ENCODE measurements at places on chromosomes 3 and 15.

DNA sequence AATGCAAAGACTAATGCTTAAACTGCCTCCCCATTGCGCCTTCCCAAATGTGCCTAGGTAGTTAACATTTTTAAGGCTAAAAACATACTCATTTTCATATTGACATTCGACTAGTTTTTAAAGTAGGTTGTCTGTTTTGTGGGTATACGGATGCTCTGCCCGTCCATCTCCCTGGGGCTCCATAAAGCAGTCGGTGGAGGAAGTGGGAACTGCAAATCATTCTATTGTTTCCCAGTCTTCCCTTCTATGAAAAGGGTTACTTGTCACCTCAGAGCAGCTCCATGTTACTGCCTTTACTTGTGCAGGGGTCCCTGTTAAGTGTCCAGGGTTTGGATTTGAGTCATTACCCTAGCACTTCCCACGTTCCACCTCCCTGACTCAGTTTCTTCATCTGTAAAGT lies 10.9 kb downstream of the CHCHD6 start:
- no peak for DNase-seq

- no peak for DNase-seq
These were observed 828 bp downstream of the THOC7 start for GRCh38 chr3:63862804-63863149.

DNA sequence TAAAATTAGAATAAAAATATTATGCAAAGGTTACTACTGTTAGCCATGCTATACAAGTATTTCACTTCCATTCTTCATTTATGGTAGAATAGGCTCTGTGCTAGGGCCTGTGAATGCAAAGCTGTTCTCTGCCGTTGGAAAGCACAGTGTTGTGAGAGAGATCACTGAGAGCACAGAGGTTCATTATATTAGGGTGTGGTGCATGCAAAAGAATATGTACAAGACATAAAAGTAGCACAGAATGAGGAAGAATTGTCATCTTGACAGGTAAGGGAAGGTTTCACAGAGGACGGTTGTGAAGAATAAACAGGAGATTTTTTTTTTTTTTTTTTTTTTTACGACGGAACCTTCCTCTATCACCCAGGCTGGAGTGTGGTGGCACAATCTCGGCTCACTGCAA lies 25.2 kb upstream of the FNDC3B start:
- DNase-seq = no peak

GRCh38 chr3:177451864-177452830 lies 254.9 kb upstream of the TBL1XR1 start:
- no peak for DNase-seq

DNA sequence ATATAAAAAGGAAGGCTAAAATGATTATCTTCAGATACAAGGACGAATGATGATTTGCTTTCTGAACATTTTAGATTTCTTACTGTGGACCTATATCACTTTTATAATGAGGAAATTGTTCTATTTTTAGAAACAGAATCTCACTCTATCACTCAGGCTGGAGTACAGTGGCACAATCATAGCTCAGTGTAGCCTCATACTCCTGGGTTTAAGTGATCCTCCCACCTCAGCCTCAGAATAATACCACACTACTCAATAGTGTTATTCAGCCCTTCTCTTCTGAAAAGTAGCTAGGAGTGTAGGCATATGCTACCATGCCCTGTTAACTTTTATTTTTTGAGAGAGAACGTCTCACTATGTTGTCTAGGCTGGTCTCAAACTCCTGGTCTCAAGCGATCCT lies 15.8 kb downstream of the DNAJC13 start:
- DNase-seq = no peak

DNA sequence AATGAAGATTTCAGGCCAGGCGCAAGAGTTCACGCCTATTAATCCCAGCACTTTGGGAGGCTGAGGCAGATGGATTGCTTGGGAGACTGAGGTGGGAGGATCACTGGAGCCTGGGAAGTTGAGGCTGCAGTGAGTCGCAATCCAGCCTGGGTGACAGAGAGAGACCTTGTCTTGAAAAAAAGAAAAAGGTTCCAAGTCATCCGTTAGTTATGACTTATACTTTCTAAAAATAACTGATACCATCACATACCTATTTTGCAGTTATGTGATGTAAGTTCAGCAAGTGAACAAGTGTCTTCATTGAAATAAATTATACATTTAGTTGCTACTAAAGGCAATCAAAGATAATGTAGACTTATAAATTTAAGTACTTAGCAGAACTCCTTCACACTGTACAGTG lies 22.1 kb downstream of the CLPX start:
- DNase-seq = no peak

DNA sequence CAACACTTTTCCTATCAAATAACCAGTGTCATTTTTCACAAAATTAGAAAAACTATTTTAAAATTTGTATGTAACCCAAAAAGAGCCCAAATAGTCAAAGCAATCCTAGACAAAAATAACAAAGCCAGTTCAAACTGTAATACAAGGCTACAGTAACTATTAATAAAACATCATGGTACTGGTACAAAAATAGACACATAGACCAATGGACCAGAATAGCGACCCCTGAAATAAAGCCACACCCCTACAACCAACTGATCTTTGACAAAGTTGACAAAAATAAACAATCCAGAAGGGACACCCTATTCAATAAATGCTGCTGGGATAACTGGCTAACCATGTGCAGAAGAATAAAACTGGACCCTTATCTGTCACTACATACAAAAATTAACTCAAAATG lies 19.9 kb downstream of the TM4SF18 start:
- no peak for DNase-seq

DNA sequence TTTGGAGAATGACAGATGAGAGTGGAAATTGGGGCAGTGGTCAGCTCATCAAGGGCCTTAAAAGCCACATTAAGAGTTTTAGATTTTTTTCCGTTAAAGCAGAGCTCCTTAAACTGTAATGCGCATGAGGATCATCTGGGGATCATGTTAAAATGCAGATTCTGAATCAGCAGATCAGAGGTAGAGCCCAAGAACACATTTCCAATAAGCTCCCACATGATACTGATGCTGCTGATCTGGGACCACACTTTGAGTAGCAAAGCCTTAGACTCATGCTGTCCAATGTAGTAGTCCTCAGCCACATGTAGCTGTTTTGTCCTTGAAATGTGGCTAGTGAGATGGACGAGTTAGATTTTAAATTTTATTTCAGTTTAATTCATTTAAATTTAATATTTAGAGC lies 26.3 kb upstream of the POMGNT2 start:
- no peak for DNase-seq

GRCh38 chr15:101494251-101494796 lies 4.8 kb upstream of the PCSK6 start:
- no peak for DNase-seq

- DNase-seq = no peak
These were observed 81.0 kb downstream of the RGMA start for GRCh38 chr15:93007994-93008393.

DNA sequence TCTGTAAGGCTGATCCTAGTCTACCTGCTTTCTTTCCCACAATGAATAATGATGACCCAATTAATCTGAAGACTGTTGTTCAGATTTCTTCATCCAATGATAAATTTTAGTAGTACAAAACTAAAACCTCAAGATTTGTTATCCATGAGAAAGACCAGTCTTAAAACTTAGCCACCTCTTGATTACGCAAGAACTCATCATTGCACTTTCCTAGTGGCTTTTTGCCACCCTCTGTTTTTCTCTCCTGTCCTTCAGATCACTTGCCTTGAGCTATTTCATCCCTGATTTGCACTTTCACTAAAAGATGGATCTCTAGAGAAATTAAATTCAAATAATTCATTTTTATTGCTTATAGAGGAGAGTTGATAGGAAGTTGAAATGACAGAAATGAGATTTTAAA lies 142.7 kb upstream of the RBMS3 start:
- no peak for DNase-seq

DNA sequence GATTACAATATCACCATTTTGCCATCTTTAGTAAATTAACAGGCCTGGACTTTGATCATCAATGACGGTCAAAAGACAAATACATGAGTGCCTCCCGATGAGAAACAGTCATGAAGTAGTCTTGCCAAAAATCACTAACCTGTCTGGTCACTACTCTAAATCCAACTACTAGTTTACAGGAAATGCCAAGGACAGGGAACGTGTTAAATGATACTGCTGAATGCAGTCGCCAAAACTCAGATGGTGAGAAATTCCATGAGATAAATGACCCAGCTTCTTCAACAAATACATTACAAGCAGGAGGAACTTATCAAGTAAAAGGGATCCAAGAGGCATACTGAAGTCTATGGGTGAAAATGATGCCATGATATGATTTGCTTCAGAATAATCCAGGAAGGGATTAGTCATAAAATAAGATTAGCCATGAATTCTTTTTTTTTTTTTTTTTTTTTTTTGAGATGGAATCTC lies 35.8 kb upstream of the ATP13A3 start:
- no peak for DNase-seq

GRCh38 chr15:43969802-43970375 lies 143.1 kb downstream of the WDR76 start:
- no peak for DNase-seq

- DNase-seq = no peak
These were observed 53.5 kb downstream of the TBC1D2B start for GRCh38 chr15:78023865-78024518.

DNA sequence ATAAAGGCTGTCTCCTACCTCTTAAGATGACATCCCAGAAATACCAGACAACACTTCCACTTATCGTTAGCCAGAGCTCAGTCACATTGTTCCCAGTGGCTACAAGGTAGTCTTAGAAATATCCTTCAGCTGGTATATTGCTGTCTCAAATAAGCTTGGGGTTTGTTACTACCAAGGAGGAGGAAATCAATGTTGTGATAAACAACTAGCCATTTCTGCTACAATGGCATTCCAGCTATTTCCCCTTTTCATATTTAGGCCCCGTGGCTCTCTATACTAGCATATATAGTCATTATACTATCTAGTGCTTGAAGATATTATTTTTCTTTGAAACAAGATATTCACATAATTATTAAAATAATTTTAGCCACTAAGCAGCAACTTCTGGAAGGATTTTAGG lies 56.5 kb downstream of the VPS8 start:
- no peak for DNase-seq

GRCh38 chr15:58522865-58523264 lies 91.1 kb downstream of the LIPC start:
- no peak for DNase-seq

GRCh38 chr3:72679540-72680198 lies 168.6 kb downstream of the SHQ1 start:
- DNase-seq = peak; percentile 20

DNA sequence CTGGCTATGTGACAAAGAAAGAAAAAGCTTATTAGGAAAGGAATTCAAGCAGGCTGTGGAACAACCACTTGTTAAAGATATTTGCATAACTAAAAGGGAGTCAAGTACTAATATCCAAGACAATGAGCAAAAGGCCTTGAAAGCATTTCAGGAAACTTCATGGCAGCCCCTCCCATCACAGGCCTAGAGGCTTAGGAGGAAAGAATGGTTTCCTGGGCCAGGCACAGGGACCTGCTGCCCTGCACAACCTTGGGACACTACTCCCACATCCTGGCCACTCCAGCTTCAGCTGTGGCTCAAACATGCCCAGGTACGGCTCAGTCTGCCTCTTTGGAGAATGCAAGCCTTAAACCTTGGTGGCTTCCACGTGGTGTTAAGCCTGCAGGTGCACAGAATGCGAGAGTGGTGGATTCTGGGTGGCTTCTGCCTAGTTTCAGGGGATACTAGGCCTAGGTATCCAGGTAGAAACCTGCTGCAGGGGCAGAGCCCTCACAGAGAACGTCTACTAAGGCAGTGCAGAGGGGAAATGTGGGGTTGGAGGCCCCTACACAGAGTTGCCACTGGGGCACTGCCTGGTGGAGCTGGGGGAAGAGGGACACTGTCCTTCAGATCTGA lies 121.6 kb downstream of the OPA1 start:
- DNase-seq = no peak

DNA sequence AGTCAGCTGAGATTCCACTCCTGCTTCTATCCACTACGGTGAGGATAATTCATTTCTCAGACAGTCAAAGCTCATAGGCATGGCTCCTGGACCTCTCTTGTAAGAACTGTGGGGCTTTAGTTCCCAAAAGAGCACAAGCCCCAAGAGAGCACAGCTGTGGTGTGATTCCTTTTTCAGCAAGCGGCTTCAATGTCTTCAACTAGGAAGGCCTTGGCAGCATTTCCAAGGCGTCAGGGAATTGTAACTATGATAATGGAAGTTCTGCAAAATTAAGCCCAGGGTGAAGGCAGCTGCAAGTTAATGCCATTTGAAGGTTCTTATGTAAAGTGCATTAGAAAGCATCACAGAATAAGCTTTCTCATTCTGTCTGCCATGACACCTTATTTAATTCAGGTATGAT lies 657.1 kb downstream of the GRM7 start:
- DNase-seq = no peak

GRCh38 chr3:29215948-29216347 lies 64.9 kb upstream of the RBMS3 start:
- DNase-seq = no peak

DNA sequence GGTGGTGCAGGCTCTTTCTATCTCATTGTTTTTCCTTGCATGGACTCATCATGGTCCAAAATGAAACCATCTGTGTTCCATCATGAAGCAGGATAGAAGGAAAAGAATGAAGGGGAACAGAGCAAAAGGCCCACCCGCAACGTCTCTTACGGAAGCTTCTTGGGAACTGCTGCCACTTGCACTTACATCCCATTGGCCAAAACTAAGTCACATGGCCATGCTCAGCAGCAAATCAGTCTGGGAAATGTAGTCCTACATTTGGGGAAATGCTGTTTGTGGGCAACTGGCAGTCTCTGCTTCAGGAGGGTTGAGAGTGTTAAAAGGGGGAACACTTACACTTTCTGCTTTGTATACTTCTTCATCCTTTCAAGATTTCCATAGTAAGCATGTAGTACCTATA lies 191.6 kb downstream of the SV2B start:
- DNase-seq = peak; percentile 35

GRCh38 chr15:68987120-68987519 lies 27.4 kb upstream of the NOX5 start:
- no peak for DNase-seq

- no peak for DNase-seq
These were observed 125.0 kb downstream of the ASB7 start for GRCh38 chr15:100727291-100727851.

DNA sequence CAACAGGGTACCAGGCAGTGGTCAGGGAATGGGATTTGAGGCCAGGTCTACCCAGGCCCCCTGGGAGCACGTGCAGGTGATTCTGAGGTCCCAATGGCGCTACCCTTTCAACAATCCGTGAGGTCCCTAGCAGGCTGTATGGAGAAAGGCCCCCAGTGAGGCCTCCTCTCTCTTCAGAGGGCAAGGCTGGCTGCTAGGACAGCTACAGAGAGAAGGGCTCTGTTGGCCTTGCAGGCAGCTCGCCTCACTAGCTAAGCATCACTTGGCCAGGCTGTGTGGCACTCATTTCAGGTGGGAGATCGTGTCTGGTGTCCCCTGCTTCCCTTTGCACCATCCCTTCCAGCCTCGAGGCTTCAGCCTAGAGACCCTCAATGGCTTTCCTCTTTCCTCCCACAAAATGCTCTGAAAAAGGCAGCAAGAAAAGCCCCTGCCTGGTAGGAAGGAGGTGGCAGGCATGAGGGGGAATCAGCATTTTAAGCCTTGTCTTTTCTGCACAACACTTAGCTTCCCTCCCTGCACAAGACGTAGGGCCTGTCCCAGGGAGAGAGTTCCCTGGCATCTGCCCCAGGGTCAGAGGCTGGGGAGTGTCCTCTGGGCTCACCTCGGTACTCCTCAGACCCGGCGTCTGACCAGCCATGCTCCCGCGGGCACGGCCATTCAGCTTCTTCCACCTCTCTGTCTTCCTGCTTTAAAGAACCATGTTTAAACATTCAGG lies 111.8 kb downstream of the ASB7 start:
- DNase-seq = no peak

GRCh38 chr3:182078316-182078715 lies 366.6 kb downstream of the SOX2 start:
- DNase-seq = no peak

- DNase-seq = no peak
These were observed 43.1 kb downstream of the BTLA start for GRCh38 chr3:112456147-112456546.

Data from KBM-7 (cell line).